ENCODE measurements at places on chromosomes 7 and 10.

DNA sequence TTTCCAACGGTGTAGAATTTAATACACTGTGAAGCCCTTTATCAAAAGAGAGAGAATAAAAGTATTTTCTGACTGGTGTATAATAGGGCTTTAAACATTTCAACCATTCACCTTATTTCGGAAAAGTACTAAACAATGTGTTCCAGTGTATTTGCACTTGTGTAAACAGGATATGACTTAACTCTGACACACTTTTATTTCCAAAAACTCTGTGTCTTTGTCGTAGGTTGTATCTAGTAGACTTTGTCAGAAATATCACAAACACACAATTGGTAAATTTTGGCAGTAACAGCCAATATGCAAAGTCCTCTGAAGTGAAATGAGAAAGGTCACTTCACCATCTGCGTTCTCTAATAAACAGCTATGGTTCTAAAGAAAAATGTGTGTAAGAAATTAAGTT is 10.3 kb upstream of the TSPAN13 start:
- peak; percentile 81 for DNase-seq

- peak; percentile 81 for DNase-seq
Measured at GRCh38 chr10:32963096-32963495, 5.1 kb upstream of the ITGB1 start.

- peak; percentile 67 for DNase-seq
Measured at GRCh38 chr7:24902276-24902675, 77.7 kb downstream of the OSBPL3 start.

DNA sequence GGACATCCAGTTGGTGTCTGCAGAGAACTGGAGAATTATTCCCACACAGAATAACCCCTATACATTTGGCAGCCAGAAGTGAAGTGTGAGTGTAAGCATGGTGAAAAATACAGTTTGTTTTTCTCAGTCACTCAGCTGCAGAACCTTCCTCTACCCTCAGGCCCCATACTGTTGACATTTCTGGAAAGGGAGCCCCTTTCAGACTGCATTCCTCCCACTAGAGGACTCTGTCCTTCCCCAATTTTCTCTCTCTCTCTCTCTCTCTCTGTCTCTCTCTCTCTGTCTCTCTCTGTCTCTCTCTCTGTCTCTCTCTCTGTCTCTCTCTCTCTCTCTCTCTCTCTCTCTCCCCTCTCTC is 86.8 kb upstream of the STEAP1B start:
- peak; percentile 56 for DNase-seq

DNA sequence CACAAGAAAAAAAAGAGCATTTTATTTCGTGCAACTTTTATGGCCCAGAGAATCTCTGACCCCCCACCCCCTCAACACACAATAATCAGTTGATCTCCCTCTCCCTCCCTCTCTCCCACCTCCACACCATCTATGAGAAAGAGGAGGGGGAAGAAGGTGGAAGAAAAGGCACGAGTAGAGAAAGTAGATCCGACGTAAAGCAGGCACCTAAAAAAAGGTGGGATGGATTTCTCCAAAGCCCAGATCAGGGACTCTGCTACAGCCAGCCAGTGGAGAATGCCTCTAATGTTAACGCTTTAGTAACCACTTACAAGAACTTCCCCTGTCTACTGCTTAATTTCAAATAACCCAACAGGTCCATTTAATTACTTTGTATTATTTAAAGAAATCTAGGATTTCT is 24.4 kb downstream of the KMT2C start:
- no peak for DNase-seq

DNA sequence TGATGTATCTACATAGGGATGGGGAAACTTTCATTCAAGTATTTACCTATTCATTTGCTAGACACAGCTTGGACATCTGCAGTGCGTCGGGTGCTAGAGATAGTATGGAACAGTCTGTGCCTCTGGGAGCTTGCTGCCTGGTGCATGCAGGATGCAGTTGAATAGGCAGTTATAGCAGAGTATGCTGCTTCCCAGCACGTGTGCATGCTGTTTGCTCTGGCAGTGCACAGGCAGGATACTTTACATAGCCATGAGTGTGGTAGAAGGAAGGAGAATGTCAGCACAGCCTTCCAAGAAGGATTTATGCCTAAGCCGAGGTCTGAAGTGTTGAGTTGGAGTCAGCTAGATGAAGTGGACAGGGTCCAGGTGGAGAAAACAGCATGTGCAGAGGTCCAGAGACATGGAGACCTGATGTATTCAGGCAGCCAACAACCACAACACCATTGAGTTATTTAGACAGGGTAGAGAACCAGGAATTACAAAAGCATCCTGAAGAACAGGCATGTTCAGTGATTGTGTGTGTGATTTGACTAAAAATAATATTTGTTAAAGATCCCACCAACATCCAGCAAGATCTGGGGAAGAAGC is 8.1 kb downstream of the MAP3K8 start:
- DNase-seq: peak; percentile 43

DNA sequence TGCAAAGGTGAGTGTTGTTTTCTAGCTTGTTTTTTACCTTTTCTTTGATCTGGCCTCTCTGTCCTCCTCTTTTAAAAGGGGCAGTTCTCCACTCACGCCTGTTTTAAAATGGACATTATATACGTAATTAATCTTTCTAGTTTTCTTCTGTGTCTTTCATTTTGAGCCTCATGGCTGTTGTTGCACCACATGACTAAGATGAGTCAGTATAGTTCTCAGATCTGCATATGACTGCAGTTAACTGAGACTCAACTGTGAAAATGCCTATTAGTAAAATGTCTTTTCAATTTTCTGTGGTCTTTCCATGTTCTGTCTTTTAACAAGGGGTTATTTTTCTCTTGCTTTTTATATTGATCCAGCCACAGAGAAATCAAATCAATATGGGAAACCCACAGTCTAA is 296.1 kb downstream of the CDK14 start:
- DNase-seq: peak; percentile 39

GRCh38 chr10:44391981-44392380 is 7.1 kb upstream of the CXCL12 start:
- no peak for DNase-seq

- DNase-seq: no peak
Measured at GRCh38 chr7:46753662-46754061, 828.2 kb downstream of the TNS3 start.

GRCh38 chr7:84364708-84365107 is 170.1 kb upstream of the SEMA3A start:
- no peak for DNase-seq

- no peak for DNase-seq
Measured at GRCh38 chr7:17526621-17527020, 228.2 kb downstream of the AHR start.

- DNase-seq: no peak
Measured at GRCh38 chr7:41892356-41893100, 189.6 kb upstream of the INHBA start.

Measured in fibroblast of mammary gland (primary cell).